ENCODE measurements at places on chromosomes 5 and 9.
A peak's percentile ranks its signal among the peaks of the same experiment; 100 is the strongest.

GRCh38 chr5:95841914-95842812 lies 19.6 kb upstream of the GLRX start:
- DNase-seq, result no peak

- no peak for DNase-seq
Observed at GRCh38 chr9:38486837-38487236, 62.6 kb upstream of the IGFBPL1 start.

DNA sequence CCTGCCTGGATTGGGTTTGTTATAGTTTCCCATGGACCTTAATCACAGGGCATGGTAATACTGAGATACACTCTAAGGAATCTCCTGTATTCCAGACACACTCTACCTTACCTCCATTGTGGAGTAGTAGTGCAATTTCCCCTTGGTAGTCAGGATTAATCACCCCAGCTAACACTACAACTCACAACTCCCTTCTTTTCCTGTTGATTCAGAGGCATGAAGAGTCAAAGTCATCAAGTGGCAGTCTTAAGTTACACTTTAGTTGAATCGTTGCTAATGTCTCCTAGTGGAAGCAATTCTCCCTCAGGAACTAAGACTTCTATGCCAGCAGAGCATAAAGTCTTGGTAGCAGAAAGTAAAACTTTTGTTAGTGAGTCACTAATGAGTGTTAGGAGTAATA lies 122.7 kb upstream of the APC start:
- no peak for DNase-seq

GRCh38 chr5:56386046-56386445 lies 152.9 kb upstream of the ANKRD55 start:
- no peak for DNase-seq

GRCh38 chr9:129640086-129640870 lies 1.7 kb downstream of the ASB6 start:
- no peak for DNase-seq

DNA sequence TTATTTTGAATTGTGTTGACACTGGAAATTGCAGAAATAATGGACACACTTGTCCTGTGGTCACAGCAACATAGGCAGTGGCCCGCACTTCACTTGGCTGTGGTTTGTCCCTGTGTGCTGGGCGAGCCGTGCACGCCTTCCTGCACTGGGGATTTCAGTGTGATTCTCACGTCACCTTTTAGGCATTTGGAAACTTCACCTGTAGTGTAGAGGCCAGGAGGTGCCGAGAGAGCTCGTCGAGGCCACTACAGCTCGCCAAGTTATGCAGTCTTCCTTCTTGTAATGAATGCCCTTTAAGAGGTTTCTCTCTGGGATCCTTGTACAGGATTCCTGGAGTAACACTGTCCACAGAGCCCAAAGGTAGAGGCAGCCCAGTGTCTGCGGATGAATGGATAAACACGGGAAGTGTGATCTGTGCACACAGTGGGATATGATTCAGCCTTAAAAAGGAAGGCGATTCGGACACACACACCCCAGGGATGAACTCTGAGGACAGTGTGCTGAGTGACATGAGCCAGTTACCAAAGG lies 14.7 kb downstream of the TRAF2 start:
- no peak for DNase-seq

DNA sequence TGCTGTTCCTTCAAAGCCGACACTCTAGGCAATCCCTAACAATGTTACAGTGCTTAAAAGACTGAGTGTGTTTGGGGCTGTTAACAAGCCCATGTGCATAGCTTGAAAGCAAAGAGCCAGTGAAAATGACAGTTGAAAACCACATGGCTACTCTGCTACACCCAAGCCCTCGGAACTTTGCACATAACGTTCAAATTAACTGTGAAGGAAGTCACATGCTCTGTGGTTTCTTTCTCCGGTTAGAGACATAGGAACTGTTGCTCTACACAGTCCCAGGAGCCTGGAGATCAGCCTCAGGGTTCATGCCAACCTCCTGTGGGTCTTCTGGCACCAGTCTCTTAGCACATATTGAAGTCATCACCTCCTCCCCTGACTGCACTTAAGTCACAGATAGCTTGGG lies 51.1 kb downstream of the C9orf152 start:
- DNase-seq, result peak; percentile 45
